ENCODE measurements at places on chromosomes 7 and 10.

DNA sequence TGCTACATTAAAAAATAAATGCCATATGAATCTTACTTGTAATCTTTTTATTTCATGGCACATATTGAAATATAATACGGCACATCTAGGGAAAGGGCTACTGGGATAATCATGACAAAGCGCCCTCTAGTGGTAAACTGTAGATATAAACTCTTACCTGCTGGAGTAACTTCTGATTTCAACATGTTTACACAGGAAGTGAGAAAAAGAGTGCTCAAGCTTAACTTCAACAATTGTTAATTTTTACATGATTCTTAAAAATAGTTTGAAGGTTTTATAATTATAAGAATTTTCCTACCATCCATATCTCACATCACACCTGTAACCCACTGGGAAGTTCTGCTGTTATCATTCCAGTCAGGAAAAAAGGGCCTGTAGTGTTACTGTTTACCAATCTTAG lies 2.0 kb upstream of the HEPACAM2 start:
- DNase-seq = peak; percentile 86

GRCh38 chr7:27442455-27442854 lies 199.9 kb downstream of the EVX1 start:
- no peak for DNase-seq

- no peak for DNase-seq
Observed at GRCh38 chr10:44647877-44648542, 263.1 kb upstream of the CXCL12 start.

- no peak for DNase-seq
Observed at GRCh38 chr7:157005456-157006204, 4.8 kb downstream of the MNX1 start.

DNA sequence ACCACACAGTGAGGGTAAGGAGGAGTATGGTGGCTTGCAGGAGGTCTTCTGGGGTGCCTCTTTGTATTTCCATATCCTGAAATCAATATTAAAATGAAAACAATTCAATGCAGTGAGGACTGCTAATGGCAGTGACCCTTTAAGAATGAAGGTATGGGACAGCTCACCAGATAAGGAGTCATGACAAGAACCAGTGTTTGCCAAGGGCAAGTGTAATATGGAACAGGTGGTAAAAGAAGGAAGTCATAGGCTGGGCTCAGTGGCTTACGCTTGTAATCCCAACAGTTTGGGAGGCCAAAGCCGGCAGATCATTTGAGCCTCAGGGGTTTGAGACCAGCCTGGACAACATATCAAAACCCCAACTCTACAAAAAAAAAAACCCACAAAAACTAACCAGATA lies 20.0 kb upstream of the LIPA start:
- no peak for DNase-seq

GRCh38 chr7:81770728-81771223 lies 929 bp upstream of the HGF start:
- DNase-seq = no peak

GRCh38 chr10:75040576-75040975 lies 70.9 kb upstream of the SAMD8 start:
- peak; percentile 54 for DNase-seq

- no peak for DNase-seq
Observed at GRCh38 chr10:100654782-100655325, 90.5 kb upstream of the PAX2 start.

- DNase-seq = no peak
Observed at GRCh38 chr7:100670074-100670473, 3.5 kb upstream of the GNB2 start.

DNA sequence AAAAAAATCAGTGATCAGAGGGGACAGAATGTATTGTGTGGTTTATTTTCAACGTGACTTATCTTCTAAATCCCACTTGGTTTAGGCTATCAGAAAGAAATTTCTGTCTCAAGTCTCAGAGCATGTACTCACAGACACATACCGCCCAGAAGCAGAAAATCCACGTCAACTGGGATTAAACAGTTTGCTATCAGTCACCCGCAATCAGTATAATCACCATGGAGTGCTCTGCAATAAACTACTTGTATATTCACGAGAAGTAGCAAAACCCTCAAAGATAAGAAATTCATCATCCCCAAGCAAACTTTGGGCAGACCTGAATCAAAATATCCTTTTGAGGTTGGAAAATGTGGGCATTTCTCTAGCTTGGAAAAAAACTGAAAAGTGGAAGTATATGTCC lies 259.1 kb downstream of the FGFR2 start:
- DNase-seq = no peak

DNA sequence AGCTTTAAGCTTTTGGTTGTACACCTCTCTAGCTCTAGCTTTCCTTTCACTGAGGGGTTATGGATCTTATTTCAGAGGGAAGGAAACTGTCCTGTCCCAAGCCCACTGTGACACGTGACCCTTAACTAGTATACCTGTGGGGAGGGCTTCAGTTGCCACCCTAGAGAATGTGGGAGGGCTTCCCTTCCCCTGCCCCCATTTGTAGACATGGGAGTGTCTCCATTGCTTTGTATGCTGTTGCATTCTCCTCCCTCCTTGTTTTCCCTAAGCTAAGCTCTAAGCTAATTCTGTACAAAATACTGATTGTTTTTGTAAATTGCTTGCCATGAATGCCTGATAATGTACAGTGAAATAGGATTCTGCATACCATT lies 11.2 kb downstream of the LUC7L2 start:
- DNase-seq = no peak

- no peak for DNase-seq
Observed at GRCh38 chr7:135001390-135002165, 15.3 kb downstream of the AGBL3 start.

DNA sequence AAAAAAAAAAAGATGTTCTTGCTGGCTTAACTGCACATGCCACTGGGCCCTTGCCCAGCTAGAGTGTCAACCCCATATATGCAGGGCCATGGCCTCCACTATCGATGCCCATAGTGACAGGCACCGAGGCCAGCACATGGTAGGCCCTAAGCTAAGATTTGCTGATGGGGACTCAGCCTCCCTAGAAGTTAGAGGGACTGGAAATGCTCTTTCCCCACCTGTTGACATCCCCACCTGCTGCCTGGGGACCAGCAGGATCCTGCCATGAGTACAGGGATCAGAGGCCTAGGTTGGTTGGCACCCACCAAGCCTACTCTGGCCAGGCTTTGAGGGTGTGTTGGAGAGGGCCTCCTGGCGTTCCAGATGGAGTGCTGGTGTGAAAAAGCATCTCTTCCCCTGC lies 16.0 kb upstream of the SLC18A2 start:
- no peak for DNase-seq

DNA sequence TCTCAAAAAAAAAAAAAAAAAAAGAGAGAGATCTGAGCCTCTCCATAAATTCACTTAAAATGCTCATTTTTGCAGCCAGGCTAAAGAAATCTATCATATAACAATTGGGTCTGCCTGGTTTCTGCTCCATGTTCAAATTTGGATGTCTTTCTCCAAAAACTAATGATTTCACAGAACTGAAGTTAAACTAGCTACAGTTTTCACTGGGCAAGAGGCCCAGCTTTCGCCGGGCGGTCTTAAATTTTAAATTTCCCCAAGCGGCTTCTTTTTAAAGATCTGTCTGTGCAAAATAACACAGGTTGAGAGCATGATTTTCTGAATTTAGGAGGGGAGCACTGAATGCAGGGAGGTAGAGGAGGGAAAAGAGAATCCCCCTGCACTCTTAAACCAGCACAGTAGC lies 603.4 kb downstream of the KCNMA1 start:
- DNase-seq = no peak

- DNase-seq = no peak
Observed at GRCh38 chr7:106616708-106617051, 44.3 kb downstream of the CCDC71L start.

DNA sequence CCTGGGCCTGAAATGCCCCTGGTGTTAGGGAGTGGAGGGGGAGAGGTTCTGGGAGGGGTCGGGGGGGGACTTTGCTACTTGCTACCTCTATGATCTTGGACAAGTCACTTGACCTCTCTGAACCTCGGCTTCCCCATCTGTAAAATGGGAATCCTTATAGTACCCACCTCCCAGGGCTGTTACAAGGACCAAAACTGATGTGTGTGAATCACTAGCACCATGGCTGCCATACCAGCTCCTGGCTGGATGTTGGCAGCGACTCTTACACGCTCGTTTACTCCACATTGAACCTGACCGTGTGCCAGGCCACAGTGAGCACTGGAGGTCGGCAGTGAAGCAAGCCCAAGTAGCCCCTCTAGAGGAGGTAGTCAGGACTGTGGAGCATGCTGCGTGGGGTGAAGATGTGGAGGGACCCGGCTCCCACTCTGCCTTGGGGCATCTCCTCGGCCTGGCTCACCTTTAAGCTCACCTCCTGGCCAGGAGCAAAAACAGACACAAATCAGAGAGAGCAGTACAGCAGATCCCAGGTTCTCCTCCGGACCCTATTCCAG lies 28.9 kb downstream of the PPIF start:
- no peak for DNase-seq

- no peak for DNase-seq
Observed at GRCh38 chr7:115976651-115977050, 53.9 kb downstream of the TFEC start.

- no peak for DNase-seq
Observed at GRCh38 chr7:150937848-150938561, 40.1 kb downstream of the KCNH2 start.

- no peak for DNase-seq
Observed at GRCh38 chr10:5896208-5897052, 6.4 kb downstream of the FBH1 start.

DNA sequence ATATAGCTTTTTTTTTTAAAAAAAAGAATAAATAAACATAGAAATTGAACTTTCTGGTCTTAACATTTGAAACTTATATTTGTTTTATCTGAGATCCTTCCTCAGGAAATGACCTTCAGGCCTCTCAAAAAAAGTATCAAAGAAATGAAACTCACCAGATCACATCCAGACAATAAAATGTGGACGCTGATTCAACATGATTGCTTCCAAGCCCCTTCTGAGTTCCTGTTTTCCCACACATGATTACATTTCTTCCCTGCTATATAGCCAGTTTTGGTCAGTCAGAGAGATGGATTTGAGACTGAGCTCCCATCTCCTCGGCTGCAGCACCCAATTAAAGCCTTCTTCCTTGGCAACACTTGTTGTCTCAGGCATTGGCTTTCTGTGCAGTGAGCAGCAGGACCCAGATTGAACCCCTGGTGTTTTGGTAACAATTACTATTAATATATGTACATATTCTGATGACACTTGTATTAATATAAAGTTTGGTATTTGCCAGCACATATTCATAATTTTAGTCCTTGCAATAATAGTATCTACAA lies 21.8 kb upstream of the SVIL start:
- DNase-seq = no peak

GRCh38 chr7:73556208-73557107 lies 1.0 kb downstream of the BCL7B start:
- DNase-seq = no peak

DNA sequence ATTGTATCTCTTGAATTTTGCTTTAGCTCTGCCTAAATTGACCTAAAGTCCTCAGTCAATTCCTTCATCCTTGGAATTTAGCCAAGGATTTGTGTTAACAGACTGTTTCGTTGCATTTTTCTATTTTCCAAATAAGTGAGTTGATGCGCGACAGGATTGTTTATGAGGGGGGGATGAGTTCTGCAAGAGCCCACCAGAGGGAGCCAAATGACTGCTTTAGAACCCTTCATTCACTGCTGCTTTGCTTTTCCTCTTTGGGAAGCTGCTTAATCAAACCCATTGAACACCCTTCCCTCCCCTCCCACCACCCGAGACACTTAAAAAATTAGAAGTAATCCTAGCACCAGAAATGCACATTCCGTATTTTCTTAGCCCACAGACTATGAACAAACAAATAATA lies 33.7 kb upstream of the PTF1A start:
- DNase-seq = peak; percentile 43

- no peak for DNase-seq
Observed at GRCh38 chr7:47095946-47096345, 486.0 kb downstream of the TNS3 start.

GRCh38 chr7:48347230-48347825 lies 176.1 kb downstream of the ABCA13 start:
- no peak for DNase-seq

DNA sequence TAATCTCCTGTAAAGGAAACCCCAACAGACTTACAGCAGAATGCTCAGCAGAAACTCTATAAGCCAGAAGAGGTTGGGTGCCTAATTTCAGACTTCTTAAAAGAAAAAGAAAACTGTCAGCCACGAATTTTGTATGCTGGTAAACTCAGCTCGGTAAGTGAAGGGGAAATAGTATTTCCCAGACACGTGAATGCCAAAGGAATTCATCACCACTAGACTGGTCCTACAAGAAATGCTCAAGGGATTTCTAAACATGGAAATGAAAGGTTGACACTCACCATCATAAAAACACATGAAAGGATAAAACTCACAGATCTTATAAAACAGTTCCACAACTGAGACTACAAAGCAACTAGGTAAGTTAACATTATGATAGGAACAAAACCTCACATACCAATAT lies 68.6 kb downstream of the GLCCI1 start:
- no peak for DNase-seq

GRCh38 chr7:43505412-43505811 lies 77.5 kb upstream of the STK17A start:
- DNase-seq = no peak

GRCh38 chr10:127905848-127906261 lies 1.0 kb upstream of the PTPRE start:
- no peak for DNase-seq

DNA sequence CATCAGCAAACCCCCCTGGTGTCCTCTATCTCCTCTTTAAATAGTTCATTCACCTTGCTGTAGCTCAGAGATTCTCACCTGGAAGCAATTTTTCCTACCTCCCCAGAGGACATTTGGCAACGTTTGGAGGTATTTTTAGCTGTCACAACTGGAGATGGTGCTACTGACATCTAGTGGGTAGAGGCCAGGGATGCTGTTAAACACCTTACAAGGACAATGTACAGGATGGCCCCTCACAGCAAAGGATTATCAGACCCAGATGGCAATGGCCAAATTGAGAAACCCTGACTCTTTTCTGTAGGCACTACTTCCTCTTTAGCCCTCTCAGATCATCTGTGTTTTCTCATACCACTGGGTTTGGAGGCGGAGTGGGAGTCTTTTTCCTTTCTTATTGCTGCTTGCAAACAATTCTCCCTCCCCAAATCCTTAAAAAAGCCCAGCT lies 13.2 kb upstream of the TRA2A start:
- peak; percentile 81 for DNase-seq

DNA sequence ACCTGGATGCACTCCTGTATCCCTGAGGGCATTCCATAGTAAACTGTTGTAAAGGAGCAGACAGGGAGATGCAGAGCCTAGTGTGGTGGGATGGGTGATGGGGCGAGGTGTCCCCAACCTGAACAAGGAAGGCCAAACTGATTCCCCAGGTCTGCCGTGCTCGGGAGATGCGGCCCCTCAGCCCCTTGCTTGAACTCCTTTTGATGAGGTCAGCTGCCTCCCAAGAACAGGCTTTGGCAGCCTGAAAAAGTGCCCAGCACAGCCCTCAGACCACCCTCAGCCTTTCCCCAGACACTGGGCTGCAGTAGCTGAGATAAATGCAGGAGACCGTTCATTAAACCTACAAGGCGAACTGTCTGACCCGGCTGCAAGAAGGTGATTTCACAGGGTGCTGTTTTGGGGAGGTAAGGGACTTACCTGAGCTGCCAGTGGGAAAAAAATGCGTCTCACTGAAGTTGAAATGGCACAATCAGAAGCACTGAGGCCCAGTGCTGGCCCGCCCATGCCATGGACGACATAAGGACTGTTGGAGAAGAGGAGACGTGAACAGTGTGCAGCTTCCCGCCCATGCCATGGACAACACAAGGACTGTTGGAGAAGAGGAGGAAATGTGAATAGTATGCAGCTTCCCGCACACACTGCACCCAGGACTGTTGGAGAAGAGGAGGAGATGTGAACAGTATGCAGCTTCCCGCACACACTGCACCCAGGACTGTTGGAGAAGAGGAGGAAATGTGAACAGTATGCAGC lies 148.4 kb upstream of the FAM20C start:
- no peak for DNase-seq
